ENCODE measurements at places on chromosomes 2 and 18.

DNA sequence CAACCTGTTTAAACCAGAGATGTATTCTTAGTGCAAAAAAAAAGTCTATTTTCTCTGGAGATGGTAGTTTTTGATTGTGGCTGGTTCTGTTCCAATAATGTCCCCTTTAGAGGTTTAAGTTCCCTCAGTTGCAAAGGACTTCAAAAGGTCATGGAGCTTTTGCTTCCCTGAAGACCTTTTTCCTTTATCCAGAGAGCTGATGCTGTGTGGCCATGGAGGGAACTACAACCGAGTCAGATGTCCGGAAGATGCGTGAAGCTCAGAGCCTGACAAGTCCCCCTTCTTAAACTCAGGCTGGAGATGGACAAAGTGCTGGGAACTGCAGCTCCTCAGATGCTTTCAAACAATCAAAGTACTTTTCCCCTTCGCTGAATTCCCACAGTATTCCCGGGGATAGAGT lies 176.1 kb downstream of the TMEM18 start:
- DNase-seq: no peak

DNA sequence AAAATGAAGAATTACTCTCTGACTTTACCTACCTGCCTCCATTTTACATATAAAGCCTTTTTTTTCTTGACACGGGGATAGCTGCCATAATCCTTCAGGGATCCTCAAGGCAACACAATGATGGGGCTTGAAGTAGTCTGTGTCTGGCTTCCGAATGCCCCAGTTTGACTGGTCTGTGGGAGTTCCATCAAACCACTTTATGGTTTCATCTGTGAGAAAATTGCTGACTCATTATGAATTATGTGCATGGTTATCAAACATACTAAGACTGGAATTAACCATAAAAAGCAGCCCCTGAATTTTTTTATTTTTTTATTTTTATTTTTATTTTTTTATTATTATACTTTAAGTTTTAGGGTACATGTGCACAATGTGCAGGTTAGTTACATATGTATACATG lies 117.5 kb downstream of the PLA2R1 start:
- no peak for DNase-seq

DNA sequence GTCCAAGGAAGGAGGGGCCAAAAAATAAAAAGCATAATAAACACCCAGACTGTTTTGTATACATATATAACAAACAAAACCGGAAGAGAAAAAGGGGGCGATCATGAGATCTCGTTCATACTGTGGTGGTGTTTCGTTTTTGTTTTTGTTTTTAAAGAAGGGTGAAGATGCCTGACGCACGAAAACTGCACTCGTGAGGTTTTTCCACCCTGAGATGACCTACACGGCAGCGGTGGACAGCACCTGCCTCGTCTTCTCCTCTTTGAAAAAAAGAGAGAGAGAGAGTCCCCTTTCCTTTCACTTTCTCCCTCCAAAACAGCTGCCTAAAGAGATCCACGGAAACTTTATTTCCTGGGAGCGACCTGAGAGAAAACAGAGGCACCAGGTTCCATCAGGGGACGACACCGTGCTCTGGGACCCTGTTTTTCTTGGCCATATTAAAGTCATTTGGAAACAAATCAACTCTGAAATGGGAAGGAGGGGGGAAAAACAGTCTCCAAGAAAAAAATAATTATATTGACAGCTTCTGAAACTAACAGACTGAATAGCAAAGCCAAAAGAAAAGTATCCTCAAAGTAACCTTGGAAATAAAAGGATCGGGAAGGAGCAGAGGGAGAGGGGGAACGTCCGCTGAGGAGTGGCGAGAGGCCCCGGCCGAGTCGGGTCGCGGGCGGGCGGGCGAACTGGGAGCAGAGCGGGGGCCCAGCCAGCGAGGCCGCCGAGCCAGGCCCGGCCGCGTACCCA lies 3.5 kb downstream of the POU3F3 start:
- no peak for DNase-seq

- DNase-seq: no peak
Observed at GRCh38 chr2:102662833-102663232, 43.5 kb downstream of the SLC9A2 start.

- no peak for DNase-seq
Observed at GRCh38 chr18:10120622-10121021, 206.8 kb downstream of the VAPA start.

- no peak for DNase-seq
Observed at GRCh38 chr2:86470890-86471289, 29.7 kb downstream of the KDM3A start.

DNA sequence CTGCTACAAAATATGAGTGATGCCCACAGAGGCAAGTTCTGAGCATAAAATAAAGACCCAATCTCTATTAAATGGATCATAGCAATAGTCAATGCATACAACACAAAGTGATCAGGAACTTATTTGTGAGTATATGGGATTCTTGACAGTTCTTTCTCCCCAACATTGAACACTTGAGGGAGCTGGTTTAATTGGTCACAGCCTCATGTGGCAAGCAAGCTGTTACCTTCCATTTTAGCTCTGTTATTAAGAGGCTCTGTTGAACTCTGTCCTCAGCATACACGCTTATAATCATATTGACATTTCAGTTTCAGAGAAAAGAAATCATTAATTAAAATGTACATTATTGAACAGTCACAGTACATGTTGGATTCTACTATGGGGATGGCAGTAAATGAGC lies 37.6 kb upstream of the PAX3 start:
- no peak for DNase-seq

- DNase-seq: no peak
Observed at GRCh38 chr2:240302041-240302440, 133.4 kb upstream of the GPC1 start.

DNA sequence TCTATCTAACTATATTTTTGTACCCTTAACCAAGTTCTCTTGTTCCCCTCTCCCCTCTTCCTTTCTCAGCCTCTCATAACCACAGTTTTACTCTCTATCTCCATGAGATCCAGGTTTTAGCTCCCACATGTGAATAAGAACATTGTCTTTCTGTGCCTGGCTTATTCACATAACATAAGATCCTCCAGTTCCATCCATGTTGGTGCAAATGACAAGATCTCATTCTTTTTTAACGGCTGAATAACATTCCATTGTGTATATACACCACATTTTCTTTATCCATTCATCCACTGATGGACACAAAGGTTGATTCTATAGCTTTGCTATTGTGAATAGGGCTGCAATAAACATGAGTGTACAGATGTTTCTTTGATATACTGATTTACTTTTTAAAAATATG lies 83.9 kb upstream of the TMEM178A start:
- no peak for DNase-seq

DNA sequence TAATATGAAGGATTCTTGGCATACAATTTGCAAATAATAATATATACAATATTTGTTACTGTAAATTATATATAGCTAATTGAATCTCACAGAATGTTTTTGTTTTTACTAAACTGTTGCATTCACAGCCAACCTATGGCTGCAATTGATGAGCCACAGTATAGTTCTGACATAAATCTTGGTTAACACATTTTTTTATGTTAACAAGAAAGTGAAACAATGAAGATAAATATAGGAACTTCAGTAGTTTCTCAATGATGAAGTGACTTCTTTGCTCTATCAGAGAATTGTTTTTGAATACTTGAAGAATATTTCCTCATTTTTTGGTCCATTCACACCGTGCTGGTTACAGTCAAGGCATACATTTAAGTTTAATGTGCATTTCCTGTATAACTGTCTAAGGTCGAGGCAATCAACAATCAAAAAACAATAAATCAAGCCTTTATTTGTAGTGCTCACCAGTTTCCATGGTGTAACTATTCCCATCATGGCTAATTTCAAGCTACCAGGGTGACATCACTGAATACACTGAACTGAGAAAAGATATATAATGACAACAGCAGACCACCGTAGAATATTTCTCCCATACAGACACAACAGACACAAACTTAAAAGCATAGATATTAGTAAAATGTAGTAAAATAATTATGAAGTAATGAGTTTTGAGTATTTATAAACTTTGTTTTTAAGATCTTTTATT lies 12.9 kb upstream of the ETAA1 start:
- DNase-seq: no peak

GRCh38 chr2:111702119-111702803 lies 181.7 kb downstream of the ANAPC1 start:
- peak; percentile 36 for DNase-seq

GRCh38 chr18:26176134-26176533 lies 42.5 kb downstream of the PSMA8 start:
- no peak for DNase-seq

DNA sequence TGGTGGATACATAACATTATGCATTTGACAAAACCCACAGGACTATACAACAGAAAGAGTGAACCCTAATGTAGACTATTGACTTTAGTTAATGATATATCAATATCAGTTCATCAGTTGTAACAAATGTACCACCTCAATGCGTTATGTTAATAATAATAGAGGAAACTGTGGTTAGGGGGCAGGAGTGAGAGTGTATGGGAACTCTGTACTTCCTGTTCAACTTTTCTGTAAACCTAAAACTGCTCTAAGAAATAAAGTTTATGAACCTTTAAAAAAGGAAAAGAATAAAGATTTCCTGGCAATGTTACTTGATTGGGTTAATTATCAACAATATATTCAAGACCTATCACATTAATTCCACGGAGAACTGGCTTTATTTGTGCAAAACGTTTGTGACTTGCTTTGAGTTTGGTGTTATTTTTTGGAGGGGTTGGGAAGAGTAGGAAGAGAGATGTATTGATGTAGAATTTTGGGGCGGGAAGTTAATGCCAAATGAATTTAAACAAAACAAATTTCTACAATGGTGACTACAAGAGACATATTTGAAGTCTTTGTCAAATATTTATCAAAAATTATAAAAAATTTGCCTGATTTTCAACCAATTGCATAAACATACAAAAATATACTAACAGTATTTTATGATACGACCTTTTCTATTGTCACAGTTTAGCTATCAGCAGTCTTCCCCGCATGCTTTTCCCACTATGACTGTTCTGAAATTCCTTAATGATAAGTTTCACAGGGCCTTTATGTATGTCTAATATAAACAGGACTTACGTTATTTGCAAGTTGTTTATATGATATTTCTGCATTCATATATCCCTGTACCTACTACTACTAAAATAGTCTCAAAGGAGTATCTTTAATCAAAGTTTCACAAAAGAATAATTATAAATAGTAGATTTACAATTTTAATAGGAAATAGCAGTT lies 2.1 kb upstream of the RTN4 start:
- DNase-seq: no peak

- no peak for DNase-seq
Observed at GRCh38 chr2:191845248-191845715, 1.6 kb downstream of the CAVIN2 start.

- DNase-seq: no peak
Observed at GRCh38 chr2:172211512-172211911, 108.8 kb upstream of the DLX2 start.

DNA sequence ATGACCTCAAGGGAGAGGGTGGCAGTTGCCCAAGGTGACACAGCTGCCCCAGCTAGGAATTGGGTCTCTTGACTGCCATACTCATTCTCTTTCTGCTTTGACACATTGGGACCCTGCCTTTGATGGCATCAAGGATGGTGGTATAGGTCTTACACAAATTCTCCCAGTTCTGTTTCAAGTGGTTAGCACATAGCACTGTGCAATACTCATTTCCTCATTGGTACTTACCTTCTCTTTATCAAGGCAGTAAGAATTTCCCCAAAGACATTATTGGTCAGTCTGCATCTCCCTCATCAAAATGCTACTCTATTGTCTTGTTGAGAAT lies 35.9 kb upstream of the CCDC93 start:
- no peak for DNase-seq

DNA sequence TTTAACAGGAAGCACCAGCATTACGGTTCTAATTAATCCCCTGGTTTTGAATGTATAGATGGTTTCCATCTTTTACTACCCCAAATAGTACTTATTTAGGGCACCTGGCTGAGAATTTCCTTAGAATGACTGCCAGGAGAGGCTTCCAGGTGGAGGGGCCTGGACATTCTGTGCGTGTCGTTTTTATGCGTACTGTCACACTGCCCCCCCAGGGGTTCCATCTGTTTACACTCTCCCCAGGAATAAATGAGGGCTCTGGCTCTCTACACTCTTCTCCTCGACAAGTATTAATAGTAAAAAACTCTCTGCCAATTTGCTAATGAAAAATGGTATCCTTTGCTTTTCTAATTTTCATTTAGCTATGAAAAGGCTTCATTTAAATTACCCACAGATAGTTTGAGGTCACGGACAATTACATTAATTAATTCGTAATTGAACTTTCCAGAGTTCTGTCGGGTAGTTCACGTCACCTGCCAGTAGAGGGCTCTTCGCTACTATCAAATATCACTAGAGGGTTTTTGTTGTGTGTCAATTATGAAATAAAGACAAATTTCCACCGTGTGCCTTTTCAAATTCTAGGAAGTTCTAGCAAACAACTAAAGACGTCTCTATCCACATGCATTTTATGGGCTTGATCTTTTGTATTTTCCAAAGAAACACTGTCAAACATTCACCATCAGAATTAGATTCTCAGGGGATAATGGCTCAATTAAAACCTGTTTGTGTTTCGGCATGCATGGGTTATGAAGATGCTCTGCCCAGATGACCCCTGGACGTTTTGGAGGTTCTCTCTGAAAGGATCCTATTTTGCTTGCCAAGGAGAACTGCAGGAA lies 88.8 kb upstream of the ASB18 start:
- no peak for DNase-seq

GRCh38 chr2:236264256-236264655 lies at the start of gene ASB18:
ASB18 (minus strand) TSS chr2:236264406; CDS start chr2:236264345, 61 bp downstream.
- no peak for DNase-seq

Measured in activated CD8-positive, alpha-beta memory T cell treated with anti-CD3 and anti-CD28 coated beads for 48 hours (primary cell).